ENCODE measurements at places on chromosomes 7 and 10.

- no peak for DNase-seq
Measured at GRCh38 chr10:76721891-76722505, 915.6 kb downstream of the KCNMA1 start.

- no peak for DNase-seq
Measured at GRCh38 chr7:105769901-105770628, 106.3 kb downstream of the ATXN7L1 start.

- no peak for DNase-seq
Measured at GRCh38 chr7:94781236-94781635, 125.3 kb upstream of the SGCE start.

DNA sequence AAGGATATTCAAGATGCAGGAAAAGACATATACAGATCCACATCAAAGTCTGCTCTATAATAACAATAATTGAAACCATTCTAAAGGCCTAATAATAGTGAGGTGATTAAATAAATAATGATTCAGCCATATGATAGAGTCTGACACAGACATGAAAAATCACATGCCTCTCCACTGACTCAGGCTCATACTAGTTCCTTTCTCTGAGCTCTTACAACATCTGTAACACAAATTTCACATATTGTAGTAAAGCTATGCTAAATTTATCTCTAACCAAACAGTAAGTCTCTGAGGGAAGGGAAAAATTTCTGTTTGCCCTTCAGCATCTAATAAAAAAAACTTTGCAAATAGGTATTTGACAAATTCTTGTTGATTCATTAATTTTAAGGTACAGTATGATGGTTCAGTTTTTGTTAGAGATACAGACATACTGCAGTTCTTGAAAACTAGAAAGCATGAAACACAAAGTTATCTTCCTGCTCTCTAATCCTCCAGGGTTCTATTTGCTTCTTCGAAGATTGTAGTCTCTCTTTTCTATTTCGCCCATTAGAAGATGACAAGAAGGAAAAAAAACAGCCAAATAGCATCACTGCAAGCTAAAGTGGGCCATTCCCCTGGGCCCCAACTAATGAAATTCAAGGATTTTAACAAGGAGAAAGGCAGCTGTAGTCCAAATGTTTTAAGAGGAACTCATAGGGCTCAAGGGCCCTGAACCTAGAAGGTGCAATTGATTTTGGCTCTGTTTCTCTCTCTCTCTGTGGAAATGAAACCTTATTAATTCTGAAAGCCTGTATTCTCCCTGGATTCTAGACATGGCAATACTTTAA lies 53.9 kb downstream of the CUBN start:
- DNase-seq = no peak

DNA sequence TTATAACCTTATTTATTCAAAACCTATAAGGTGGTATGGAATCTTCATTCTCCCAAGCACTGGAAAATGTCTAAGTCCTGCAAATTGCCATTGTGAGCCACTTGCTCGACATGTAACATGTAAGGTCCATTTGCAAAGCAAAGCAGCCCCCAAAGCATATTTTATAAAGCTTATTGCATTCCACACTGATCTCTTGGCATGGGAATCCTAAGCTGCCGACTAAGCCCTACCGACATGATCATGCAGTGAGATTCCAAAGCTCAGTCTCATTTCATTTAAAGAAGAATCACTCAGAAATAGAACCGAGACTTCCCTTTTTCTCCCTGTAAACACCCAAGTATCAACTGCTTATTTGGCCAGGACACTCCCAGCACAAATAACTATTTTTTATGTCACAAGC lies 333.4 kb upstream of the MYO3A start:
- DNase-seq = no peak

- DNase-seq = no peak
Measured at GRCh38 chr7:148391591-148391990, 199.0 kb upstream of the C7orf33 start.

- no peak for DNase-seq
Measured at GRCh38 chr10:71846816-71847215, 4.2 kb downstream of the PSAP start.

- no peak for DNase-seq
Measured at GRCh38 chr10:13949844-13950542, 363.2 kb downstream of the PRPF18 start.

Measured in T1000 (cell line).